ENCODE measurements at places on chromosomes 3 and 15. TPM values are rescaled to one million over a fixed set of nuclear protein-coding genes. Genes with fewer than 3 reads are reported as not detected.

The MOBP gene
- total RNA-seq, result not detected

The FBN1 gene
- total RNA-seq, result 697 TPM

The FAM81A gene
- 0.12 TPM for total RNA-seq

The AMIGO3 gene
- 1.5 TPM for total RNA-seq

The GCHFR gene
- 3.5 TPM for total RNA-seq

The RUVBL1 gene
- total RNA-seq, result 30.5 TPM

The GRK7 gene
- total RNA-seq, result 0.12 TPM

The TMC3 gene
- total RNA-seq, result not detected

The TRIP4 gene
- total RNA-seq, result 11.8 TPM

The CKMT1A gene
- not detected for total RNA-seq

The ATP8B4 gene
- total RNA-seq, result 16.6 TPM

The AGTR1 gene
- total RNA-seq, result 42.3 TPM

The ISL2 gene
- 0.12 TPM for total RNA-seq

The FANCD2OS gene
- total RNA-seq, result not detected

The MUC4 gene
- not detected for total RNA-seq

The CTXN2 gene
- not detected for total RNA-seq

The ZBTB38 gene
- total RNA-seq, result 205 TPM

The SAMMSON gene
- total RNA-seq, result not detected

The PKM gene
- 2,153 TPM for total RNA-seq

The NTRK3 gene
- 0.73 TPM for total RNA-seq

The FBXO40 gene
- total RNA-seq, result not detected

The VPS33B gene
- 11.8 TPM for total RNA-seq

The PEX11A gene
- total RNA-seq, result 7.8 TPM

The RBP2 gene
- total RNA-seq, result not detected

The UBR1 gene
- total RNA-seq, result 44.3 TPM

The CPOX gene
- total RNA-seq, result 16.8 TPM

The FAM43A gene
- total RNA-seq, result 12.0 TPM

The GOLGA8A gene
- 12.3 TPM for total RNA-seq

The RETNLB gene
- not detected for total RNA-seq

The SLC22A13 gene
- 0.97 TPM for total RNA-seq

The LYSMD2 gene
- 5.4 TPM for total RNA-seq

The HCLS1 gene
- total RNA-seq, result 1.3 TPM

The TTC23 gene
- total RNA-seq, result 27.4 TPM

The ZKSCAN7 gene
- 10.5 TPM for total RNA-seq

The ECE2 gene
- total RNA-seq, result not detected

The CCNDBP1 gene
- total RNA-seq, result 81.2 TPM

The CAPN3 gene
- total RNA-seq, result 1.9 TPM

The PFKFB4 gene
- 12.8 TPM for total RNA-seq

The TJP1 gene
- 67.3 TPM for total RNA-seq

The REC114 gene
- total RNA-seq, result not detected

The RASGRP1 gene
- 0.24 TPM for total RNA-seq

The CPN2 gene
- not detected for total RNA-seq

The CADPS gene
- 7.0 TPM for total RNA-seq

The ACVR2B gene
- total RNA-seq, result 2.9 TPM

The CD200R1L gene
- not detected for total RNA-seq

The CPNE9 gene
- not detected for total RNA-seq

The SLC51B gene
- total RNA-seq, result not detected

The LRRC3B gene
- not detected for total RNA-seq

The TNFAIP8L3 gene
- 2.7 TPM for total RNA-seq

All from hair follicle dermal papilla cell (primary cell).